HCT116 (cell line): ENCODE measurements at places on chromosomes 5 and 9. TPM values are rescaled to one million over a fixed set of nuclear protein-coding genes. Genes with fewer than 3 reads are reported as not detected.

- H3K4me1 ChIP-seq, result no peaks in the 10 kb centered on the region
- no peaks in the 10 kb centered on the region for H3K27me3 ChIP-seq
- H3K4me3 ChIP-seq, result no peak overlapping the region
- H3K27ac ChIP-seq, result no peak overlapping the region
- DNase-seq, result peak; percentile 39
Measured at GRCh38 chr5:72280581-72281069, 39.4 kb downstream of the MRPS27 start.

GRCh38 chr5:91271999-91272398 is 111.1 kb downstream of the ARRDC3 start:
- H3K4me1 ChIP-seq, result peaks cover 3% of the 10 kb centered on the region; the same call in 1 of the 2 replicates
- no peaks in the 10 kb centered on the region for H3K27me3 ChIP-seq
- H3K36me3 ChIP-seq, result no peaks in the 10 kb centered on the region
- no peak overlapping the region for H3K4me3 ChIP-seq
- no peak for DNase-seq
- no peak overlapping the region for H3K27ac ChIP-seq

DNA sequence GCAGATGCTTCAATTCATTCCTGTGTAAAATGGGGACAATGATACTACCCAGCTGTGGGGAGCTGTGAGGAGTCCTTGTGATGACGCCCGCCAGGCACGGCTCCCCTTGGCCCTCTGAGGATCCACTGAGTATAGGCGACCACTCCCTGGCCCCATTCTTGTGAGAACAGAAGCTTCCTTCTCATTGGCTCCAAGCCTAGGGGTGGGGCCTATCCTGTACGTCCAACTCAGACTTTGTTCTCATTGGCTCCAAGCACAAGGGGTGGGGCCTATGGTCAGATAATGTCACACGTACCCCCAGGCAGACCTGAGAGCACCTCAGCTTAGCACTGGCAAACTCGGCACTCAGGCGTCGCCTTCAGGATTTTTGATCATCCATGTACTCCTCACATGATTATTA is 232.9 kb upstream of the MVB12B start:
- no peak overlapping the region for H3K27ac ChIP-seq
- no peak overlapping the region for H3K4me3 ChIP-seq
- H3K36me3 ChIP-seq, result no peaks in the 10 kb centered on the region
- H3K27me3 ChIP-seq, result peaks cover 8% of the 10 kb centered on the region; the same call in 1 of the 2 replicates
- no peaks in the 10 kb centered on the region for H3K4me1 ChIP-seq

DNA sequence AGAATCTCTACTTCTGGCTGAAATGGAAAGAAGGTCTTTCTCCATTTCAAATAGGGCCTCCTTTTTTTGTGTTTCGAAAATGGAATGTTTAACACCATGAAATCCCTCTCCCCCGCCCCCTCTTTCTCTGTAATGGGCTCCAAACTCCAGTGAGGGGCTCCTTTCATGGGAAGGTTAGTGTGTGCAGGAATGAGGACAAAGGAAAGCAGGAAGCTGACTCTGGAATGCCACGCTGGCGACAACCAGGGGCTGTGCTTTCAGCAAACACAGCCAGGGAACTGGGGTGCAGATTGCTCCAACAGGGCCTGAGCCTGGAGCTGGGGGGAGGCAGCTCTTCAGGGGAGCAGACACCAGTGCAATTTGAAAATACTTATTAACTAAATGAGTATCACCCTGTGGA is 82.8 kb downstream of the CRB2 start:
- no peak for DNase-seq
- peaks cover 6% of the 10 kb centered on the region; the same call in 1 of the 2 replicates for H3K4me1 ChIP-seq
- H3K36me3 ChIP-seq, result no peaks in the 10 kb centered on the region
- no peak overlapping the region for H3K4me3 ChIP-seq
- H3K27ac ChIP-seq, result no peak overlapping the region

- no peak for DNase-seq
- 0 out of 2 replicates have a peak, but pooled peaks cover 2% of the 10 kb centered on the region for H3K36me3 ChIP-seq
- no peaks in the 10 kb centered on the region for H3K4me1 ChIP-seq
Measured at GRCh38 chr9:98838868-98839565, 31.5 kb downstream of the GALNT12 start.

DNA sequence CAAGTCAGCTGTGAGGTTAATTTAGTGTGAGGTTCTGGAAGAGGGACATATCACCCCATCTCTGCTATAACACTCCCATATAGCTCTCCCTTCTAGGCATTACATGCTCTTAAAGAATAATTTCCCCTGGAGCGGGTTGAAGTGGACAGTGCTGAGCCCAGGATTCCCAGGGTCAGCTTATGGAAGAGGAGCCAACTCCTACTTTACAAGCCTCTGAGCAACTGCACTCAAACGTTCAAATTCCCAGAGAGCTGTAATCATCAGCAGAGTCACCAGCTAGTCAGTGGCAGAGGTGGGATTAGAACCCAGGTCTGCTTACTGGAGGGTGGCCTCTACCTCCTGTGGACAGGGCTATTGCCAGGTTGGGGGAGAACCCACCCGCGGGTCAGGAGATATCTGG is 1.4 kb downstream of the NEURL1B start:
- H3K4me1 ChIP-seq, result peaks cover 23% of the 10 kb centered on the region
- H3K27ac ChIP-seq, result no peak overlapping the region
- H3K4me3 ChIP-seq, result no peak overlapping the region
- no peaks in the 10 kb centered on the region for H3K36me3 ChIP-seq
- H3K27me3 ChIP-seq, result no peaks in the 10 kb centered on the region
- DNase-seq, result no peak

GRCh38 chr5:55446640-55447351 is 88.0 kb downstream of the PLPP1 start:
- no peak overlapping the region for H3K27ac ChIP-seq
- no peaks in the 10 kb centered on the region for H3K4me1 ChIP-seq
- H3K36me3 ChIP-seq, result no peaks in the 10 kb centered on the region
- H3K4me3 ChIP-seq, result no peak overlapping the region
- DNase-seq, result no peak
- H3K27me3 ChIP-seq, result no peaks in the 10 kb centered on the region

DNA sequence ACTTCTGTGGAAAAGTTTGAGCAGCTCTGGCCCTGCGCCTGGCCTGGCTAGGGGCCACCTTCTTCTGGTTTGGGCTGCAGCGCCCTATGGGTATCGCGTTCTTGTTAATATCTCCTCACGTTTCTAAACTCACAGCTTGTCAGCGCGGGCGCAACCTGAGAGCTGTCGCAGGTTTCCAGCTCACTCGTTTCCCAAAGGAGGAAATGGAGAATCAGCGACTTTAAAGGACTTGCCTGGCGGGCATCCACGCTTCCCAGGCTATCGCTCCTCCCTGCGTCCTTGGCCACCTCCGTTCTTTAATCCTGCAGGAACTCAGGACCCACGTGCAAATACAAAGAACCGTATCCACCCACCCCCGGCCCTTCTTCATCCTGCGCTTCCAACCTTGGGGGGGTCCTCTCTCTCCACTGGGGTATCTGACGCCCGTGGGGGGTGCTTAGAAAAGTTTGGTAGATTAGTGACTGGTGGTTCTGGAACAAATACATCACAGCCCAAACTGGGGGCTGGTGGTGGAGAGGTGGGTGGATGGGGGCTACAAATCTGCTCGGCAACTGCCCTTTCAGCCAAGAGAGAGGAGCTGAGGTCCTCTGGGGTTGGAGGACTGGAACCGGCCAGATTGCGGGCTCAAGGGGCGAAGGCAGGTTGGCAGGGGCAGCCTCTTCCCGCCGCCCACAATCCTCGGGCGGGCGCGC is 578 bp upstream of the PSAT1 start:
- DNase-seq, result no peak
- peak overlapping the region; percentile 85 for H3K27ac ChIP-seq
- peaks cover 1% of the 10 kb centered on the region for H3K36me3 ChIP-seq
- H3K4me3 ChIP-seq, result peak overlapping the region; percentile 91
- no peaks in the 10 kb centered on the region for H3K27me3 ChIP-seq
- H3K4me1 ChIP-seq, result peaks cover 17% of the 10 kb centered on the region; the same call in 1 of the 2 replicates

DNA sequence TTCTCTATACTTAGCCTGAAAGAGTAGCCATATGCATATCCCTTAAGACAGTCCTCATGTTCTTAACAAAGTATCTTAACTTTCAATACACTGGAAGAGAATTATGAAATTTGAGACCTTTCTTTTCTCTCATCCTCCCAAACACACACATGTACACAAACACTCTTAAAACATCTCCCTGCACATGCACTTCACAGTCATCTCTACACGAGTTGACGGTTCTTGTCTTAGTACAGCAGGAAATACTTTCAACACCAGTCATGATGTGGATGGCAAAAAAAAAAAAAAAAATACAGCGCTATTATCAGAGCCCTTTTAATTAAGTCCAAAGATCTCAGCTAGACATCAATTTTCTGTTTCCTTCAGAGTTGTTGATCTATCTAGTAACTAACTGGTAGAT is 43.6 kb upstream of the PCSK1 start:
- no peak overlapping the region for H3K4me3 ChIP-seq
- no peak for DNase-seq
- no peak overlapping the region for H3K27ac ChIP-seq
- no peaks in the 10 kb centered on the region for H3K36me3 ChIP-seq
- no peaks in the 10 kb centered on the region for H3K4me1 ChIP-seq

GRCh38 chr5:88540471-88541115 is 271.9 kb upstream of the TMEM161B start:
- no peak overlapping the region for H3K4me3 ChIP-seq
- H3K4me1 ChIP-seq, result no peaks in the 10 kb centered on the region
- no peak for DNase-seq
- no peaks in the 10 kb centered on the region for H3K27me3 ChIP-seq

The GNPDA1 gene
- 45.6 TPM for total RNA-seq

The ZNF366 gene
- not detected for total RNA-seq

The LECT2 gene
- total RNA-seq, result not detected

The NKD2 gene
- 20.4 TPM for total RNA-seq

The ESM1 gene
- not detected for total RNA-seq
